ENCODE measurements at places on chromosomes 3 and 15.
A peak's percentile ranks its signal among the peaks of the same experiment; 100 is the strongest.

GRCh38 chr15:45521596-45522327 lies 793 bp downstream of the SLC30A4 start:
- DNase-seq = no peak

DNA sequence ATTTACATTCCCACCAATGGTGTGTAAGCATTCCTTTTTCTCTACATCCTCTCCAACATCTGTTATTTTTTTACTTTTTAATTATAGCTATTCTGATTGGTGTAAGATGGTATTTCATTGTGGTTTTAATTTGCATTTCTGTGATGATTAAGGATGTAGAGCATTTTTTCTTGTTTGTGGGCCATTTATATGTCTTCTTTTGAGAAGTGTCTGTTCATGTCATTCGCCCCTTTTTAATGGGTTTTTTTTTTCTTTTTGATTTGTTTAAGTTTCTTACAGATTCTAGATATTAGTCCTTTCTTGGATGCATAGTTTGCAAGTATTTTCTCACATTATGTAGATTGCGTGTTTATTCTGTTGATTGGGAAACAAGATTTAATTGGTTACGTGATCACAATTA lies 14.2 kb downstream of the RAP2B start:
- DNase-seq = no peak

DNA sequence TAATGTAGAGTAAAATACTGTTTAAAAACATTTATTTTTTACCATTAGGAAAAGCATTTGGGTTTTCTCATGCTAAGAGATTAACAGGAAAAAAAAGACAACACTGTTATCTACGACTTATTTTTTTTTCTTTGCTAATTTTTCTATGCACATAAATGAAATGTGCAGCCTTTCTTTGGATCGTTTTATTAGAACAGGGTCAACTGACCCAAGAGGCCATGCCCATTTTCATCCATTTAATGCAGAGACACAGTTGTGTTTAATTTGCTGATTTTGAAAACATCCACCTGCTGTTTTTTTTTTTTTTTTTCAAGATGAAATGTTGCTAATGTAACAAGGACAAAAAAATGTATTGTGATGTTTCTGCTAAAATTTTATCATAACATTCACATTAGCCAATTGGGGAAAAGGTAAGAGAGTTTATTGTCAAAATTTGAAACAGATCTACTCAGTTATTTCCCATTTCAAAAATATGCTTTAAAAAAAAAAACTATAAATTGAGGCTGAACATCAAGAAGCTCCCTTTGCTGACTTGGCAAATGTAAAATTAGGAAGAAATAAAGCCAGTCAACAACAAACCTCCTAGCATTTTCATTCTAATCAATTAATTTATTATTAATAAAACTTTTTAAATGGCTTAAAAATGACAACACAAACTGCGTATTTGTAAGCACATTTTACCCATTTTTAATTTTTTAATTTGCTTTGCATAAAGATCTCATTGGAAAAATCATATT lies 485.2 kb downstream of the ROBO2 start:
- DNase-seq = no peak

- no peak for DNase-seq
Observed at GRCh38 chr3:156172536-156172935, 52.2 kb downstream of the KCNAB1 start.

DNA sequence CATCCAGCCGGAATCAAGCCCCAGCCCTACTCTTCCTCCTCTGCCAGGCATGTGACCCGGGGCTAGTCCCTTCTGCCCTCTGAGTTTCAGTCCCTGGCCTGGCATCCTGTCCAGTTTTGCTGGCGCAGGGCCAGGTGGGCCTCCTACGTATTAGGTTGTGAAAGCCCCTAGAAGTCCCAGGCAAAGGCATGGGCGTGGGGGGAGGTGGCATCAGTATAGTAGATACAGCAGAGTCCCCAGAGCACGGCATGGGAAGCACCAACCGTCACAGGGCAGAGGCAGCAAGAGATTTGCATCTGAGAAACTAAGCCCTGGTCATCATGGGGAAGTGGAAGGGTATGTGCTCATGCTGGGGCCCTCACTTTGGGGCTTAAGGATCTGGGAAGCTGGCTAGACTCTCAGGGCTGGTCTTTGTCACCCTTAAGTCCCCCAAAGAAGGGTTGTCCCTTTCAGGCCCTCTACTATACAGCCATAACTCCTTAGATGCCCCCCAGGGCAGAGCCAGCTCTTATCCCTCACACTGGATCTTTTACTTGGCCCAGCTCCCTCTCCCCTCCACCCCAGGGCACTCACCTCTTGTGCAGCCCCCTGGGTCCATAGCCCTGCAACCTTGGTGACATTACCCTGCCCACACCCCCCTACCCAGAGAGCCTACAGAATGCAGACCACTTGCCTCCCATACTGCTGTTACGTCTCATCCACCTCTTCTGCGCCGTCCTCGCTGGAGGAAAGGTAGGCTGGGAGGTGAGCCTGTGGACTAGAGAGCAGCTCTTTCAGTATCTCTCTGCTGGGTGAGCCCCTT lies 11.3 kb downstream of the NBEAL2 start:
- no peak for DNase-seq

- no peak for DNase-seq
Observed at GRCh38 chr3:179432021-179432420, 19.2 kb downstream of the GNB4 start.

DNA sequence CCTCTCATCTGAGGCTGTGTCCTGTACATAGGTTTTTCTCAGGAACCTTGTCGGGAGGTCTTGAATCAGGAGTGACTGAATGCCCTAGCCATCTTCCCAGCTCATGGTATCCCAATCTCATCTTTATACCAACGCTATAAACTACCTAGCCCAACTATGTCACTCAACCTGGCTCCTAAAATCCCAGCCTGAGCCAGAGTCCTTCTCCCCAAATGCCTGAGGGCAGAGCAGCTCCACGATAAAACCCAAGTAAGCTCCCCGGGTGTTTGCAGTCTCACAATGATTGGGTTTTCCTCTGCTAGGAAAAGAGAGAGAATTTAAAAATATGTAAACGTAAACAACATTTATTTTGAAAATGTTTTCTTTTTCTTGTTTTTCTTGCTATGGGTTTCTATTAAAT lies 14.4 kb downstream of the EIF1B start:
- DNase-seq = no peak

DNA sequence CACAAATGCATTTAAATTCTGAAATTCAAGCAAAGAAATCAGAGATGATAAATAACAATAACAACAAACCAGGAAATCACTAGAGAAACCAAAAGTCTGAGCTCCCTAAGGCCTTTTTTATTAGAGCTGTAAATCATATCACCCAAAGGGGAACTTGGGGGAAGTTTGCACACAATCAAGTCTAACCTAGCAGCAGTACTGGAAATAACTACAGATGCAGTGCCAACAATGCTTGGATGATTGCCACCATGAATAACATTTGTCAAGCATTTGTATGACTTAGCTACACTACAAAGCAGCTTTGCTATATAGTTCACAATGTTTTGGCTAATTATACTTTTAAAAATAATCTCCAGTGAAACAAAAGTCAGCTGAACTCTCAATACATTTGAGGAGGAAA lies 27.8 kb downstream of the SHQ1 start:
- DNase-seq = peak; percentile 9

DNA sequence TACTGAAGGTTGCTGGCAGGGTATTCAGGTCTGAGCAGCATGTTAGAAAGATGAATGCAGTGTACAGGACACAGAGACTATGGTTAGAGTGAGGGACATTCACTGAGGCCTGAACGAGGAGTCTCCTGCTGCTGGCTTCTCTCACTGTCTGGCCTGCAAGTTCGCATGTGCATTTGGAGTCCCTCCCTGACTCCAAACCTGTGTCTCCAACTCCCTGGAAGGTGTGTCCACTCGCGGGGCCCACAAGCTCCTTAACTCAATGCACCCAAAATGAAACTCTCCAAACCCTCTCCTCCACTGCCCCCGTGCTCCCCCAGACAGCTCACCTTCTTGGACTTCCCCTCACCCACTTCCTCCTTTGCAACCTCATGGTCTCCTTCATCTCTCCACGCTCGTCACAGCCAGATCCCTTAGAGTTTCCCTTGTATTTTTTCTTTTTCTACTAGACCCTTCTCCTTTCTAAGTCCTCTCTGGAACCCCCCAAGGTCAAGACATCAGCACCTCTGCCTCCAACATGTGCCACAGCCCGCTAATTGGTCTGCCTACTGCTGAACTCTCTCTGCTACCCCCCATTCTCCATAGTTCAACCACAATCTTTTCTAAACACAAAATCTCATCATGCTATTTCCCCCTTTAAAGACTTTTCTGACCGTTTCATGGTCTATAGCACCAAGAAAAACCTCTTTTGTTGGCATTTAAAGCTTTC lies 58.3 kb downstream of the HES1 start:
- DNase-seq = no peak

- peak; percentile 19 for DNase-seq
Observed at GRCh38 chr3:156614642-156615511, 59.5 kb upstream of the TIPARP start.

DNA sequence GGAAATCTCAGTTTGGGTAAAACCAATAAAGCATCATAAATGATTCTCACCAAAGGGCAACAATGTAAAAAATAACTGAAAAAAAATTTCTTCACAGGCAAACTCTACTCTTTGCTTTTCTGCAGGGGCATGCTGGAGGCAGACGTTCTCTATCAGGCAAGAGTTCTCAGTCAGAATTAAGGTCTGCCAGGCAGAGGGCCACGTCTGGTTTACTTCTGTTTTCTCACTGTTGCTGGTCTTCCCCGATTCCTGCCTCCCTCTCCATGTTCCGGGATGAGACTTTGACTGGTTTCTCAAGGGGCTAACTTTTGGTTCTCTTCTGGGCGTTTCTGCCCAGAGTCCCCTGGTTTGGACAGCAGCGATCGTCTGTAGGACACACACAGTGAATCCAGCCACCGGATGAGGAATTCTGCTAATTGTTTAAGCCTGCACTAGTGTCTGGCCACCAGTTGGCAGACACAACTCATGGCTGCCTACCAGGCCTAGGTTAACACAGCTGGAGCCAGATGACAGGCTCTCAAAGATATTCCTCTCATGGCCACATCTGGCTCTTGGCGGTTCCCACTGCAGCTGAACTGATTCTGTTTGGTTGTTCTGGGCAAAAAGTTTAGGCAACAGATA lies 273.1 kb downstream of the FOXP1 start:
- DNase-seq = peak; percentile 72

DNA sequence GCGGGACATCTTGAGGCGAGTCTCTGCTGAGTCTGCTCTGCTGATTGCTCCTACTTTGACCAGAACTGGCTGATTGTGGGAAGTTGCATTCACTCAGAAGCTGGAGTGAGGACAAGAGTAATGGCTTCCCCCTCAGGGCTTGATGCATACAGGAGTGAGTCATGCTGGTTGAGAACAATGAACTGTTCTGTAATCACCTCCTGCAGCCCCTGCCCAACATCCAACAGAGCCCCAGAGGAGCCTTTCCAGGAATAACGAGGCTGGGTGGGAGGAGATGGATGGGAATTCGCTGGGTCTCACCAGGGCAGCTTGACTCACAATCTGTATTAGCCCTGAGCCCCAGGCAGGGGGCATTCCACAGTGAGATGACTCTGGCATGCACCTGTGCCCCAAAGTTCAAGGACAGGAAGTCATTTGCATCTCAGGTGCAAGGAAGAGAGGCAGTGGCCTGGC lies 85.0 kb downstream of the RAB11A start:
- no peak for DNase-seq

- no peak for DNase-seq
Observed at GRCh38 chr15:34849364-34849959, 54.1 kb upstream of the ACTC1 start.

GRCh38 chr3:186960347-186960746 lies 30.0 kb downstream of the ST6GAL1 start:
- no peak for DNase-seq

GRCh38 chr3:9248522-9249271 lies 749 bp downstream of the SRGAP3 start:
- DNase-seq = no peak

GRCh38 chr15:54836052-54836795 lies 360.5 kb downstream of the RSL24D1 start:
- no peak for DNase-seq

DNA sequence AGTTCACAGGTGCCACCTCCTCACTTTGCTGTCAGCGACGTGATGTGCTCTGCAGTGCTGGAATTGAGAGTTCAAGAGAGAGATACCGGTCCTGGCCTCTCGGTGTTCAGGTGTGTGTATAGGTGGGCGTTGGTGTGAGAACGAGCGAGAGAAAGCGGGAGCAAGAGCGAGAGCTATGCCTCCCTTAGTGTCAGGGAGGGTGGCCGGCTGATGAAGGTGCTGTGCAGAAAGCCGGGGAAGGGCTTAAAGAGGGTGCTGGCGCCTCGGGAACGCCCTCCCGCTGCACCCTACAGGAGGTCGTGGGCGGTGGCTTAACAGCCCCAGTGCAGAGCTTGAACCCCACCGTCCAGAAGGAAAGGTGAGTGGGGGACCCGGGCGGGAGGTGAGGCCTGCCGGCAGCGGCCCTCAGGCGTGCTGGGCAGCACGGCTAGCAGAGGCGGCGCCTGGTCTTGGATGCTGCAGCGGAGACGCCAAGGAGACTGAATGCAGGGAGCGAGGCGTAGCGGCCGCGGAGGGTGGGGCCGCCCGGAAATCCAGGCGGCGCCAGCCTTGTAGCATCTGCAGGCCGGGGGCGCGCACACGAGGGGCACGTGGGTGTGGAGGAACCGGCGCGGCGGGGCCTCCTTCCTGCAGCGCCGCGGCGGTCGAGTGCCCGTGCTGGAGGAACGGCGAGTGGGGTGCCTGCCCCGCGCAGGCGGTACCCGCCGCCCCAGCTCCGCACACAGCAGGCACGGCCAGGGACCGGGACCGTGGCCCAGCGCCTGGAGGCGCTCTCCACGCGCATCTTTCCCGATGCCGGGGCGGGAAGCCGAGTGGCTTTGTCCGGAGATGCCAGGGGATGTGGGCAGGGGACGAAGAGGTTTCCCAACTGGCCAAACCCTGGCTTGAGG lies 246.8 kb upstream of the TOPAZ1 start:
- peak; percentile 53 for DNase-seq

- DNase-seq = peak; percentile 57
Observed at GRCh38 chr3:127750226-127751031, 71.9 kb downstream of the MGLL start.

DNA sequence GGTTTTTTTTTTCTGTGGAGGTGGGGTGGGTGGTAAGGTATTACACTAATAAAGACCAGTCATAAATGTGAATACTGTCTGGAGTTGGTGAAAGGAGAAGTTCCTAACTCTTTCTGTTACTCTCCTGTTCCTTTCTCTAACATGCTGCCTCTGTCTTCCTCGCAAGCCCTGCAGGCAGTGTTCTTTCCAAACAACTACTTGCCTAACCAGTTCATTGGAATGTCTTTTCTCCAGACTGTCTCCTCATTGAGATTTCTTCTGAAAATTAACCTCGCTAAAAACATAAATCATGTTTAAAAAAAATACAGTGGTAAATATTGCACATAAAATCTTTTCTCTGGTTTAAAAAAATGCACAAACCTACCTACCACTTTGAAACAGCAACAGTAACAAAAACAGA lies 135.2 kb downstream of the TP63 start:
- no peak for DNase-seq

- DNase-seq = no peak
Observed at GRCh38 chr3:34919025-34919424, 720.3 kb upstream of the ARPP21 start.

DNA sequence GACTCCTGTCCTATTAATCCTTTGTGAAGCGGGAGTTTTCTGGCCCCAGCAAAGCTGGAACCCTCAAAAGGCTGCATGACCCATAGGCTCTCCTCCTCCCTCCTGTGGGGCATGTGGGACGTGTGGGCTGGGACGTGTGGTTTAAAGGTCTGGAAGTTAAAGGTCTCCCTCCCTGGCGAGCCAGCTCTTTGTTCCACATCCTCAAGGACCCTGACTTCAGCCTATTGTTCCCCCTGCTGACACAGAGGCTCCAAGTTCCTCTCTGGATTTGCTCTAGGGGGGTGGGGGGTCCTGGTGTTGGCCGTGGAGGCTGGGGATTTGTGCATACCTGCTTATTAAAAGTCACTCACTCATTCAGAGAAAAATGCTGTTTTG lies 44.2 kb downstream of the SMAD6 start:
- no peak for DNase-seq
